ENCODE measurements at places on chromosomes 2 and 18.

DNA sequence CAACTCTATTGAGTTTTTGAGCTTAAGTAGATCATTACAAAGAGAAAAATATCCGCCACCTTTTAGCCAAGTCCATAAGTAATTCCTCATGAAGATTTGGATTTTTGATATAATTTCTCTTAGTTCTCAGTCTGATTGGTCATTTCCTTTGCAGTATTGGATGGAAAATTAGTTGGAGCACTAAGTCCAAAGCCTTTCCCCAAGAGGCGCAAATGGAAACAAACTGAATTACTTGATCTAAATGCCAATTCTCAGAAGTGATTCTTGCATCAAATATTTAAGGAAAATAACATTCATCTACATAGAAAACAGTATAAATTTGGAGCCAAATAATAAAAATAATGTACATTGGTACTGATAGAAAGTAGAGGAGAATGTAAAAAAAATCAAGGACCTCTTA is 115.6 kb downstream of the CACNB4 start:
- DNase-seq: no peak

- no peak for DNase-seq
Observed at GRCh38 chr2:146415291-146415690, 1429.5 kb upstream of the ACVR2A start.

GRCh38 chr2:121897335-121897970 is 142.0 kb downstream of the TSN start:
- no peak for DNase-seq

- no peak for DNase-seq
Observed at GRCh38 chr2:19028587-19029375, 329.6 kb downstream of the OSR1 start.

DNA sequence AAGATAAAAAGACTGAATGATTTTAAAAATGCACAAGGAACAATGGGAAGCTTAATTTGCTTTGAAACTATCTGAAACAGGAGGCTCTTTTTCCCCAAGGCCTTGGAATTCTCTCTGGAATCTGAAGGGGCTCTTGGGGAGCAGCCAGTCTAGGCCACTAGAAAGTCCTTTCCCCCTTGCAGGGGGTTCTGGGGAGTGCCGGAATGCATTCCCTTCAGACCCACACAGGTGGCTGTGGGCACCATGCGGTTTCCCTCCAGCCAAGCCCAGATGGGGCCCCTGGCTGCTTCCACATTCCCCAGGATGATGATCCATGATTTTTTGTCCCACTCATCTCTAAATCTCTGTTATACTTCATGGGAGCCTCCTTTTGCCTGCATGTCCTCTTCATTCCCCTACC is 10.7 kb downstream of the GPR45 start:
- no peak for DNase-seq

DNA sequence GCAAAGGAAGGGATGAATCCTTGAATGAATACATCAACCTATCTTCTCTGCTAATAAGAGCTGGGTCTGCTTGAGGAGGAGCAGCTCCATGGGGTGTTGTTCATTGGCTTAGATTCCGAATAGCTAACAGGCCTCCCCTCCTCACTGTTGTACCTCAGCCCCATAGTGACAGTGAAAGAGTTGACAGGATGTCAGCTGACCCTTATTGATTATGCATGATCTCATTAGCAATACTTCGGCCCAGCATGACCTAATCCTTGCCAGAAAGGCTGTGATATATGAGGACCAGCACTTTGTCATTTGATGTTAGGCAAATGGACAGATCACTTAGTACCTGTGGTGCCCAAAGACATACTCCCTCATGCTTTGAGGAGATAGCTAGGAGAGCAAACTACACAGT is 1333.7 kb upstream of the CELF4 start:
- DNase-seq: no peak

- DNase-seq: no peak
Observed at GRCh38 chr2:63881205-63881604, 39.5 kb downstream of the UGP2 start.

DNA sequence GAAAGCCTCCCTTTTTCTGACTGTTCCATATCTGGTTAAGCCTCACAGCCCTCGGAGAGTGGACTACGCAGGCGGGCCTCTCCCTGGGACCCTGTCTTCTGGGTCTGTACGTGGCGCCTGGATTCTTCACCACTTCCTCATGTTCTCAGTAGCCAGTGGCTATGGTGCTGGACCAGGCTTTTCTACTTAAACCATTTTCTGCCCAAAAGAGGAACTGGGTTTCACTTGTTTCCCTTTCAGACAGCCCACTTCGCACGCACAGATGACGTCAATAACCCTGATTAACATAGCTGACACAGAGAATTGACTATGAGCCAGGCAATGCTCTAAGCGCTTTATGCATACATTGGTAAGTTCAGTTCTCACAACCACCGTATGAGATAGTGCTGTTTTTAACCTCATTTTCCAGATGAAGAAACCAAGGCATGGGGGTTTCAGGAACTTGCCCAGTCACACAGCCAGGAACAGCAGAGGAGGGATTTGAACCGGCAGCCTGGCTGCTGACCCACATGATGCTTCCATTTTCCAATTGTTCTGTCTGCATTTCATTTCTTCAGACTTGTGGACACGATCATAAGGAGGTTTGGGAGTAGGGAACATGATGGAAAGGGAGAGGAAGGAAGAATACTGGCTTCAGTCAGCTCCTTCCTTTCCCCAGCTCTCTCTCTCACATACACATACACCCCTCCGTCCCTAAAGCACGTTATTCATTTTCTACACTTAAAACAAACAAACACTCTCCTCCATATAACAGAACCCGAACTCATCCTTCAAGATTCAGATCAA is 41.7 kb downstream of the MYOM1 start:
- no peak for DNase-seq

- DNase-seq: no peak
Observed at GRCh38 chr2:222398446-222398885, 25.9 kb upstream of the SGPP2 start.

GRCh38 chr2:12436483-12436882 is 280.3 kb upstream of the TRIB2 start:
- DNase-seq: no peak

- no peak for DNase-seq
Observed at GRCh38 chr2:223319601-223320000, 267.6 kb downstream of the KCNE4 start.

DNA sequence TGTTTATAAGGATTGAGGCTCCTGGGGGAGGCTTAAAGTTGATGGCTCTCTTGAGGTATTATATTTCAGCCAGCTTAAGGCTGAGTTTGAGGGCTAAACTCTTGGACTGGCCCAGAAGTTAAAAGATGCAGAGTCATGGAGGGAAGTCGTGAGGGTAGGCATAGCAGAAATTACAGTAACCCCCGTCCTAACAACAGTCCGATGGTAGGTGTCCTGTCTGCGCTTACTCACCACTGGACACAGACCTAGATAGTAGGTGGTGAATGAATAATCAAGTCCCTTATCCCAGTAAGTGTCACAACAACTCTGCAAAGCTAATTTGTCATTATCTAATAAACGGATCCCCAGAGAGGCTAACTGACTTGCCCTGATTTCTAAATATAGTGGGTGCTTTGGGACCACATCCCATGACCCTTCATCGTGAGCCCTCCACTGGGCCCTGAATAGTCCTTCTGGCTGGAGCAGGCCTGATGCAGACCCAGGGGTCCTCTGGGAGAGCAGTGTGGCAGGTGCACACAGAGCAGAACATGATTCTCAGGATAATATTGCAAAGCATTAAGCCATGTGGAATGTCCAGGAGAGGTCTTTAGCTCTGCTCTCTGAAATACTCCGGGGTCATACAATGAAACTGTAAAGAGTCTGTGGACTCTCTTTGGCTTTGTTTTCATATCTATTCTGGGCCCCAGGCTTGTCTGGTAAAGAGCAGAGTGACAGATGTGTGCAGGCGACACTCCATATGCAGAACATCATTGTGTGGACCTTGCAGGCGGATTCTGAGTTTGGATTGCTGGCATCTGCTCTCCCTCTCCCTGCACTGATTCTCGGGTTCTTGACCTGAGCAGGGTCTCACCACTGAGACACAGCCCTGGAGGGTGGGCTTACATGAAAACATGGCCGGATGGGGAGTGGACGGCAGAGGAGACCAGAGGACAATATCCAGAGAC is 98.1 kb downstream of the RNF144A start:
- DNase-seq: no peak

GRCh38 chr2:164479460-164479859 is 141.8 kb downstream of the GRB14 start:
- no peak for DNase-seq

GRCh38 chr18:58175122-58175785 is 131.2 kb downstream of the NEDD4L start:
- no peak for DNase-seq

- no peak for DNase-seq
Observed at GRCh38 chr2:184294831-184295230, 303.5 kb upstream of the ZNF804A start.

GRCh38 chr2:230011617-230012016 is 57.1 kb downstream of the SLC16A14 start:
- no peak for DNase-seq

- DNase-seq: no peak
Observed at GRCh38 chr2:181111059-181111458, 130.7 kb downstream of the UBE2E3 start.

DNA sequence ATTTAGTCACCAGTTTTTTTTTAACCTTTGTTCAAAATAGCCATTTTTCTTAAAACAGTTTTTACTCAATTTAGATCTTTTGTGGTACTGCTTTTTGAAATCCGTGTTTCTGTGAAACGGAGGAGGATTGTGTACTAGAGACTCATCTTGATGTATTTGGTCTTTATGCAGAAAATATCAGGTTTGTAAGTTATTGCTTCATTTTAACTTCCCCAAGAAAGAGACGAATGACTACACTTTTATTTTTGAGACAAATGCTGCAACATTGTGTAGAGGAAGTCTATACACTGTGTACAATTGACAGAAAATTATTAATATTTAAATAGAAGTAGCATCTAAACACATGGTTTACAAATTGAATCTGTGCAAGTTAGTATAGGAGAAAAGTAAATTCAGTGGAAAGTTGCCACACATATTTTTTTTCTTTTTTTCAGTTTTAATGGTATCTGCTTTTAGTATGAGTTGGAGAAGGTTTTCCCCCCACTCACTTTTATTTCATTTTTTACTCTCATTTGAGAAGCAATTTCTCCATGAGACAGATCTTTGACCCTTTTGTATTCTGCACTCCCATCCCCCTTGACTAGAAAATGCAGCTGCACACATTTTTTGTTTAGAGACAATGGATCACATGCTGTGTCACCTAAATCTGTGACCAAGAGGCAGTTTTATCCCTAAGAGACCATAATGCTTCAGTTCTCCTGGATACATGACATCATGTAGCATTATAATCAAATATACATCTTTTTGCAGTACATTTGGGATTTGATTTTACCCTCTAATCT is 200.8 kb upstream of the STON1 start:
- DNase-seq: no peak

DNA sequence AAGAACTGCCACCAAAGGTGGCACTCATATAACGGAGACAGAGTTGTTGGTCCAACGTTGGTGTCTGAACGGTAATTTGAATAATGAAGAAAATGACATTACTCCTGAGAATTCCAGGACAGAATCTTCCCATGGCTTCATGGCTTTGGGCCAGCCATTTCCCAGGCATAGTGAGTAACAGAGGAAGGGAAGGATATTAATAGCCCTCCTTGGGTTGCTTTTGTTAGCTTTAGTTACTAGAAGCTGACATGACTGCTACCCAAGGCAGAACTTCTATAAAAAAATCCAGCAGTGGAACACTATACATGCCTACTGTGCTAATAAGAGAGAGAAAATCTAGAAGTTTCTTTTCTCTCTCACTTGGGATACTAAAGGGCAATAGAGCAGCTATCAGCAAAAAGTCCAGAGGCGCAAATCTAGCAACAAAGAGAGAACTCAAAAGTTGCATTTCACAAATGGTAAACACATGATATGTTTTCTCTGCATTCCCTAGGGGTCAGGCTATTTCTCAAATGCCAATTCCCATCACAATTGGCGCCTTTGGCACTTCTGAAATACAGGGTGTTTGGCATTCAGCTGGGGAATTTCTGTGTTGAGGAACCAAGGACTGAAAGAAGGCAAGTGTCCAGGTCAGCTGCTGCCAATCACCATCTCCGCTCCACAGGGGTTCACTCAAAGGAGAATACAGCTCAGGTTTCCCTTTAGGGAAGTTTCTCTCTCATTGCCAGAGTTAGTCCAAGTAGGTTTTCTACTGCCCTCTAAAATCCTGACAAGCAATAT is 160.8 kb upstream of the KYNU start:
- no peak for DNase-seq

GRCh38 chr18:78743078-78743477 is 236.5 kb upstream of the SALL3 start:
- DNase-seq: no peak

- DNase-seq: no peak
Observed at GRCh38 chr2:174764280-174765255, at the start of gene CHRNA1. TSS of gene CHRNA1 (minus strand) at chr2:174764472. CDS start at chr2:174764394, 78 bp downstream.

GRCh38 chr2:158993030-158993429 is 24.6 kb downstream of the TANC1 start:
- DNase-seq: no peak

GRCh38 chr2:161136696-161137324 is 23.4 kb upstream of the TANK start:
- DNase-seq: peak; percentile 19

- DNase-seq: no peak
Observed at GRCh38 chr2:64317707-64318475, 136.1 kb upstream of the LGALSL start.

GRCh38 chr18:60739212-60739611 is 366.6 kb upstream of the MC4R start:
- no peak for DNase-seq

GRCh38 chr2:210299866-210300373 is 15.1 kb downstream of the MYL1 start:
- no peak for DNase-seq

- DNase-seq: no peak
Observed at GRCh38 chr2:102783506-102784183, 21.8 kb downstream of the TMEM182 start.

GRCh38 chr2:2845806-2846315 is 514.8 kb upstream of the MYT1L start:
- DNase-seq: no peak

- DNase-seq: no peak
Observed at GRCh38 chr2:46971929-46972328, 56.3 kb upstream of the MCFD2 start.

- DNase-seq: no peak
Observed at GRCh38 chr2:85066874-85067351, 66.3 kb upstream of the TCF7L1 start.

- DNase-seq: no peak
Observed at GRCh38 chr2:157032017-157032416, 225.5 kb upstream of the GALNT5 start.
